ENCODE measurements at places on chromosomes 4 and X. TPM values are rescaled to one million over a fixed set of nuclear protein-coding genes. Genes with fewer than 3 reads are reported as not detected.

Gene ABCD1
- 7.3 TPM for total RNA-seq

DNA sequence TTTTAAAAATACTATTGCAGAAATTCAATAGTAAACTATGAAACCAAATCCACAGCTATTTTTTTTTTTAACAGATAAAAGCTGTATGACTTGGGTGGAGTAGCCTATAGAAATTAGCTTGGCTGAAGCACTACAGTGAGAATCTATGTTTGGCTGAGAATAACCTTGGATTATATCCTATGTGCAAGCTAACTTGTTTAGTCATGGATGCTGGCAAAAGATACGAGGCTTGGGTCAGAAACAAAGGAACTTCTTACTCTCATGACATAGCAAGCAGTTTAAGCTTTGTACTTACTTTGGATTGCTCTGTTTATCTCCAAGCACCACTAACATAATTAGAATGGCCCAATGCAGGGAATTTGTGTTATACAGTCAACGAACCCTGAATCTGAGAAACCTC lies 119.2 kb upstream of the GRID2 start:
- DNase-seq, result no peak

GRCh38 chr4:153564630-153565525 lies 98.7 kb downstream of the TMEM131L start:
- DNase-seq, result peak; percentile 52

DNA sequence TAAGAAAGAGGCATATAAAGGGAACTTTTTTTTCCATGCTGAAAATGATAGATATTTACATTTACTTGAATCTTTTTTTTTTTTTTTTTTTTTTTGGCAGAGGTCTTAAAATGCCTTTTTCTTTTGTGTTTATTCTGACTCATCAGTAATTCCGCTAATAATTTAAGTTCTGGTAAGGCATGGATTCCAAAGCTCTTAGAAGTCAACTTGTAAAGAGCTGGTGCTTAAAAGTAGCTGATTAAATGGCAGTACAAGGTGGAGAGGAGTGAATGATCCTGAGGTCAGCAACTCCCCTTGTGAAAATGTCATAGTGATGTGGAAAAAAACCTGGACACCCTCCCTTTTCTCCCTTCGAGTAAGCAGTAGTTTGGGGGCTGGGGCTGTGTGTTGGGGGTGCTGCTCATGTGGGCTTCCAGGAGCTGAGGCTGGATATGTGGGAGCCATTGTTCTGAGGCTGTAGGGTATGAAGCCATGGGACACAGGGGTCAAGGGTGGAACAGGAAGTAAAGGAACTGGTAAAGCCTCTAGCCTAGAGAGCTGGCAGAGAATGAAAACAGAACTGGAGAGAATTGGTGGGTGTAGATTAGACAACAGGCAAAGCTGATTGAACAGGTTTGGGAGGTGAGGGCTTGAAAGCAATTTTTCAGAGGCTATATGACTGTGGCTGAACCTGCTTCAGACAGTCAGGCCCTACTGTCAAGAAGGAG lies 41.0 kb upstream of the PITX2 start:
- no peak for DNase-seq

DNA sequence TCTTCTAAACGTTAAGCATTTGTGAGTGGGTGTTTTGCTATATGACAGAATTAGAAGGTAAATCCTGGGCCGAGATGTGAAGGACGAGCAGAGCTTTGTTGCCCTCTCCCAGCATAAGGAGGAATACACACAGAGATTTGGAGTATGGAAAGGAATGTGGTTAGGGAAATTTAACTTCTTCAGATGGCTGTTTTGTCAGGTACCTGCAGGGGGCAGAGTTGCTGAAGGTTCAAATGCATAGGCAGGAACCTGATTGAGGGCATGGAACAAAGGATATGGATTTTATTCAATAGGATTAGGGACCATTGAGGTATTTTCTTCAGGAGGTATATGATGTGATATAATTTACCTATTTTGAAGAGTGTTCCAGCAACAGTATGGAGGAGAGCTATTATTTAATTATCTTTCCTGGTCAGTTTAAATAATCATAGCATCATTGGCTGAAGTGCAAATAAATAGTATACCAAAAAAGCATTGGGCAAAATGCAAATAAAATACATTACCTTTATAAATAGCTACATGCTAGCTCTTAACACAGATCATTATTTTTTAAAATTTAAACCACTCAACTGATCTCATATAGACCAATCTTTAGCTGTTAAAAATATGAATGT lies 143.6 kb downstream of the SLIT2 start:
- DNase-seq, result peak; percentile 22

DNA sequence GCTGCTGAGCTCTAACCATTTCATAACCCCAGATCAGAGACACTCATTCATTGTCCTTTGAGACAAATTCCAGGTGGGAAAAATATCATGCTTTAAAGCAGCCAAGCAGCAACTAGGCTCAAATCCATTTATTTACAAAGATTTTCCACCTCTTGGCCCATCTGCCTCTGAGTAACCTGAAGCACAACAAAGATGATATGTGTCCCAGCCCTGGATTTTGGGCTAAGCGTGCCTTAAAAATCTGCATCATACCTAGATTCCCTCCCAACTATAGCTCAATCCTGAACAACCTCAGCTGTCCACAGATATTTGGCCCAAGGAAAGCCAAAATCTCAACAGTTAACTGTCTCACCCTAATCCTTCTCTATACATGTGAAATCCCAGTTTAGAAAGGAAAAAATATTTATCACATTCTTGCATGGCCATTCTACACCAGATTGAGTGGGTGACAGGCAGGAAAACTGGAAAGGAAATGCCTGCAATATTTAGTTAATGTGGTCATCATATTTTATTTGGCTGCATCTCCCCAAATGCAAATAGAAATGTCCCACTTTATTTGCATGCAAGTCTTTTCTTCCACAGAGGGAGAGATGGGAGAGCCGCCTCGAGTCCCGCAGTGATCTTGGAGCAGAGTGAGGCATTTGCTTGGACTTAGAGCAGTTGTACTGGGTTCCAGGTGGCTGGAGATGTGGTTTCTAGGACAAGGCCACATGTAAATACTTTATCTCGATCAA lies 146.4 kb upstream of the EOLA2 start:
- peak; percentile 29 for DNase-seq

DNA sequence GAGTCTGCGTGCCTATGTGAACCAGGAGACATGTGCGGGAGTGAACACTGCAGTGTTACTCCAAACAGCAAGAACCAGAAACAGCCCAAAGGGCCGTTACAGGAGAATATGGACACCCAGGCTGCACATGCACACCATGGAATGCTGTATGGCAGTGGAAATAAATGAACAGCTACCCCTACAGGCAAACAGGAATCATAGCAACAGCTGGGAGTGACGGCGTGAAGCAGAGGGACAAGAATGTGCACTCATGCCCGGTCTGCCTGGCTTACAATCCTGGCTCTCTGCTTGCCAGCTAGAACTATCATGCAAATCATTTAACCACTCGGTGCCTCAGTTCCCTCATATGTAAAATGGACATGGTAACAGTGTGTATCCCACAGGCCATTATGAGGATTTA lies 16.6 kb downstream of the GPKOW start:
- DNase-seq, result peak; percentile 32

- no peak for DNase-seq
These were observed 71.6 kb downstream of the AMELX start for GRCh38 chrX:11364835-11365234.

DNA sequence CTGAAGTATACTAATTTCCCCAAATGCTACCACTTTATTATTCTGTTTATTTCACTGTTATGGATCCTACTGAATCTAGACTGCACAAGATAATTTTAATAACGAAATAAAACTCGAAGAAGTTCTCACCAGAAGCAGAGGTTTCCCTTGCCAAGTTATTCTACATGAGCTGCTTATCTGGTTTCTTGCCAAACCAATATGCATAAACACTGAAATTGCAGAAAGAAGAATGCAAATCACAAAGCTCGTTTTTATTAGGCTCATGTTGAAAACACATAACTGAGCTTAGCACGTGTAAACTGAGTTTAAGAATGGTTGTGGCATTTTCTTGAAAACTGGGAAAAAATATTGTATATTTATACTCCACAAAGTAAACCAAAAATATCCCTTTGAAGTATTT lies 35.9 kb downstream of the GRID2 start:
- DNase-seq, result no peak
